AG10803 (cell line): ENCODE measurements at places on chromosomes 1 and 21.

DNA sequence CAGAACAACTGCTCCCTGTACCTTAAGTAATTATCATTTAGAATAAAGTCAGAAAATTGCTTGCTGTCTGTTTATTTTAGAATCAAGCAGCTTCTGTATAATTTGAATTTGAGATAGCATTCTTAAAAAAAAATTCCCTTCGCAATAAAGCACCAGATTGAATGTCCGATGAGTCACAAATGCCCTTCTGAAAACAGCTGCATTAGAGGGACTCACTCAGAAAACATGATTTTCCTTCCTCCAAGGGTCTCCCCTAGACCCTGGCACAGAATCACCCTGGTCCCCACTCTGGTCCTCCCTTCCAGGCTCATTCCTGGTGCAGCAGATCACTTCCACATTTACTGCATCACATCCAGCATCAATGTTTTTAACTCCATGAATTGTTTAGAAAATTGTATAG lies 471.1 kb upstream of the VAMP3 start:
- peak; percentile 75 for DNase-seq

GRCh38 chr1:34479731-34480130 lies 275.1 kb upstream of the GJB5 start:
- no peak for DNase-seq

DNA sequence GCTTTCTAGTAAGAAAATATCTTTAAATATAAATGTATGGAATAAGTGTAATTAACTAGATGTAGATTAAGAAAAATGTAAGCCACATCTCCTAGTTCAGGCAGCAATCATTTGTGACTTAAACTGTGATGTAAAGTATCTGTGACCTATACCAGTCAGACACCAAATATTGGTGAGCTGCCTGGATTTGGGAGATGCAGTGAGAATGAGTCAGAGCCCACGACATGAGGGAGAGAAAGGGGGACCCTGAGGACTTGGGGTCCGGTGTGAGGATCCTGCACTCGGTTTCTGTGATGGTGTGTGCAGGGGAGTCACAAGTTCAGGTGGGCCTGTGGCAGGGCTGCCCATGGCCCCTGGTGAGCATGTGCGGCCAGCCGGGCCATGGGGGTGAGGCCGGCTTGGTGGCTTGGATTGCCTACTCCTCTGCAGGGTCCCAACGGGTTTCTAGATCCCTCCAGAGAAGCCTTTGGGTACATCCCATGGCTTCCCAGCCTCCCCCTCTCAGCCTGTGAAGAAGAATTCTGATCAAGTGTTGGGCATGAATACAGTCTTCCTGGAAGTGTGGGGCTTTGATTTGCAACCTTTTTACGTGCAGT lies 19.0 kb upstream of the ABCG1 start:
- peak; percentile 30 for DNase-seq

GRCh38 chr21:29025328-29025713 lies 853 bp downstream of the USP16 start:
- peak; percentile 12 for DNase-seq

- DNase-seq, result no peak
Measured at GRCh38 chr1:226949401-226949800, 9.3 kb downstream of the COQ8A start.

DNA sequence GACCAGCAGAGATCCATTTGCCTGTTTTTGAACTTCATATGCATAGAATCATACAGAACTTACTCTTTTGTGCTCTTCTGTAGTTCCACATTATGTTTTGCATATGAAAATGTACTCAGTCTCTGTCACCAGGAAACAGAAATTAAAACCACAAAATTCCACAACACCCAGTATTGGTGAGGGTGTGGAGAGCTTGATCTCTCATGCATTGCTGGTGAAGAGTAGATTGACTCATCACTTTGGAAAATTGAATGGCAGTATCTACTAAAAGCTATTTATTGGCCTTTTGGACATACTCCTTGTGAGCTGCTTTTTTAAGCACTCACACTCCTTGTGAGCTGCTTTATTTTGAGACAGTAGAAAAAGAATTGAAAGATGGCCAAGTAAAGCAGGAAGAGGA lies 43.3 kb downstream of the VTCN1 start:
- no peak for DNase-seq
